Fibroblast of mammary gland (primary cell): ENCODE measurements at places on chromosomes 4 and X.

- no peak for DNase-seq
These were observed 20.2 kb downstream of the ITGB1BP2 start for GRCh38 chrX:71321731-71322130.

- DNase-seq, result no peak
These were observed 196.0 kb downstream of the NWD2 start for GRCh38 chr4:37440501-37440900.

GRCh38 chr4:134278675-134279074 is 77.1 kb upstream of the PABPC4L start:
- DNase-seq, result no peak

- DNase-seq, result no peak
These were observed 132.5 kb downstream of the PLS3 start for GRCh38 chrX:115693476-115693875.

GRCh38 chr4:124325690-124326089 is 386.8 kb downstream of the ANKRD50 start:
- DNase-seq, result no peak

DNA sequence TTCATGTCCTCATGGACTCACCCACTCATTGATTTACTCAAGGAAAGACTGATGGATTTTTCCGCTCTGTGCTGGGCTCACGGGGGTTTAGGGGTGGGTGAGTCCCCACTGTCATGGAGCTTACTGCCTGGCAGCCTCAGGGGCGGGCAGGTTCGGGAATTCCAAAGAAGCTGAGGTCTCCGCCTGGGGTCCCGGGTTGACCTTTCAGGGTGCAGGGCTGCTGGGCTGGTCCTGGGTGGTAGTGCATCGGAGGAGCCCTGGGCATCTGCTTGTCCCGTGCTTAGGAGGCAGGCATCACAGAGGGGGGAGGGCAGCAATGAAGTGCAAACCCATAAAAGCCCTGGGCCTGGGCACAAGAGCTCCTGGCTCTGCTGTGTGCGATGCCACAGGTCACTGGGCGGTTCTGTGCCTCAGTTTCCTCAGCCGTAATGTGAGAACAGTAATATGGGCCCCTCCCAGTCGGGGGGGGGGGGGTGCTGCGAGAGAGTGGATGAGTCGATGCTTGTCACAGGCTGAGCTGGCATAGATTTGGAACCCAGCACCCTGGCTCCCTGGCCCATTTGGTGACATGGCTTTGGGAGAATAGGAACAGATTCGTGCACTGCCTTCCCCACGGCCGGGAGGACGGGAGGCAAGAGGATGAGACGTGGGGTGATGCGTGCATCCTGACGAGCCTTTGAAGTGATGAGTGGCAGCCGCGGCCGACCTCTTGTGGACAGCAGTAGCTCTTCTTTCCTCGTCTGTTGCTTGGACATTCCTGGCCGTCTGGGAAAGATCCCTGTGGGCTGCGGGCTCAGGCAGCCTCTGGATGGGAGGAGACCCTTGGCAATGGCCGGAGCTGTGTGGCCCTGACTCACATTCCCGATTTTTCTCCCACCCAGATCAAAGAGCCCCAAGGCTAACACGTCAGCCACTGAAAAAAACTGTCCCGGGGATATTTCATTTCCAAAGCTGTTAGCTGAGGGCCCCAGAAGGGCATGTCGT is 42.0 kb downstream of the PSAPL1 start:
- peak; percentile 31 for DNase-seq

DNA sequence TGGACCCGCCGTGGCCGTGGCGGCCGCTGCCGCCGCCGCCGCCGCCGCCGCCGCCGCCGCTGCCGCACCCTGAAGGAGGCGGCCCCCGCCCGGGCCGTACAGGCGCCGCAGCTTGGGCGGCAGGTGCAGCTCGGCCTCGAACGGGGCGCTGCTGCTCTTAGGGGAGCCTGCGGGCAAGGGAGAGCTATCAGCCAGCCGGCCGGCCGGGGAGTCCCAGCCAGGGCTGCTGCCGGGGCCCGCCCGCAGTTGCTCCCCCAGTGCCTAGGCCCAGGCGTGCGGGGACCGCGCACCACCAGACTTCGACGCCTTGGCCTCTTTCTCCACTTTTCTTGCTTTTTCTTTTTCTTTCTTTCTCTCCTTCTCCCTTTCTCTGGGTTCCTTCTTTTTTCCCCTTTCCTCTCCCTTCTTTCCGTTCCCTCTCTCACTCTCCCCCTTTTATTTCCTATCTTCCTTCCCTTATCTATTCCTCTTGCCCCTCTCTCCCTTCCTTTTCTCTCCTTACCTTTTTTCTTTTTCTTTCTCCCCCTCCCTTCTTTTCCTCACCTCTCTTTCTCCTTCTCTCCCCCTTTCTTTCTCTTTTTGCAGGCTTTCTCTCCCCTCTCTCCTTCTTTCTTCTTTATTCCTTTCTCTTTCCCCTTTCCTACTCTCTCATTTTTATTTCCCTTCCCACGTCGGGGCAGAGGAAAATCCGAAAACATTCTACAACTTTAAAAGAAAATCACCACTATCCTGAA is 2.0 kb downstream of the ARX start:
- no peak for DNase-seq

DNA sequence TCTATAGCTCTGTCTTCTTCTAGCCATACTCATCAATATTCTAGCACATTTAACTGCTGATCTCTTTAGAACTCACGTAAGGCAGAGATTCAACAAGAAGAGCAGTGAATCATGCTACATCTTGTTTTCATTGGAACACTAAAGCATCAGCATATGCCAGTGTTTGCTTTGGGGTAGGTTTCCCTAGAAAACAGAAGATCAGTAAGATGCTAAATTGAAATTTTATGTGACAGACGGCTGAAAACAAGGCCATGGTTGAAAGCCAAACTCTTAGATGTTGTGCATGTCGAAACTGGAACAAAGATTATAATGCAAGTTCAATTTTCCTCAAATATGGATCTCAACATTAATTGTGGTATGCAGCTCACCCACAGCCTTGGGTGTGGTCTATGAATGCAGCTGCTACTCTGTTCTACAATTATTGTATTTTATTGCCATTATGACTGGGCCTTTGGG is 107.6 kb downstream of the PDLIM5 start:
- DNase-seq, result peak; percentile 81

DNA sequence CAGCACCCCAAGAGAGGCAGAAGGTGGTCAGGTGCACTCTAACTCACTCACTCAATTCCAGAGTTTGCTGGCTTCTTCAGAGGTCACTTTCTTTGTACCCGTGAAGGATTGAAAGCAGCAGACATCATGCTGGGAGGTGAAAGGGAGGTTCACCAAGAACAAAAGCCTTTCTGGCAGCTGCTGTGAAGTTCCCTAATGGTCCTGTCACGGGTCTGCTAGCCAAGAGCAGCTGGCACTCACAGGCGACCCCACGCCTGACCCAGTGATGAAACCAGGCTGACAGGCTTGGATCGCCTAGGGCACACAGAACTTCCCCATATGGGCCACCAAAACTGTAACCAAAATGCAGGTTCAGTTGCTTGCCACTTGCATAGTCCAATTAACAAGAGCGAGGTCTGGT is 11.8 kb downstream of the NUDT11 start:
- DNase-seq, result no peak

DNA sequence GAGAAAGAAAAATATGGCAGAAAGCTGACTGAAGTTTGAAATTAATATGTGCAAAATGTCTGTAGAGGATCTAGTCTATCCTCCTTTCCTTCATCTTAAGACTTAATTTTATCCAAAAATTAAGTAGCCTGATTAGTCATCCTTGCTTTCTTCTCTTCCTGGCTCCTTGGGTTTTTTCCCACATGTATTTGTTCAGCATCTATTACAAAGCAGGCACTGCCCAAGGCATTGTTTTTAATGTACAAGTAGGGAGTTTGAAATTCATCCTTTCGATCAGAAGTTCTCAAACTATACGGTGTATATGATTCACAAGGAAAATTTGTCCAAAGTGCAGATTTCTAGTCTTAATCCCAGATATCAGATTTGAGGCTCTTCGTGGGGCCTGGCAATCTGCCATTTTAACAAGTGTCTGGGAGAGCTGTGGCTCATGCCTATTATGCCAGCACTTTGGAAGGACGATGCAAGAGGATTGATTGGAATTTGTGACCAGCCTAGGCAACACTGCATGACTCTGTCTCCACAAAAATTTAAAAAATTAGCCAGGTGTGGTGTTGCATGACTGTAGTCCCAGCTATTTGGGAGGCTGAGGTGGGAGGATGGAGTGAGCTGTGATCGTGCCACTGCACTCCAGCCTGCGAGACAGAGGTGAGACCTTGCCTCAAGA is 19.4 kb upstream of the YTHDC1 start:
- peak; percentile 24 for DNase-seq

- no peak for DNase-seq
These were observed 434.3 kb upstream of the RASGEF1B start for GRCh38 chr4:81905971-81906370.

- peak; percentile 5 for DNase-seq
These were observed 261.8 kb downstream of the MID1IP1 start for GRCh38 chrX:39063037-39063436.

DNA sequence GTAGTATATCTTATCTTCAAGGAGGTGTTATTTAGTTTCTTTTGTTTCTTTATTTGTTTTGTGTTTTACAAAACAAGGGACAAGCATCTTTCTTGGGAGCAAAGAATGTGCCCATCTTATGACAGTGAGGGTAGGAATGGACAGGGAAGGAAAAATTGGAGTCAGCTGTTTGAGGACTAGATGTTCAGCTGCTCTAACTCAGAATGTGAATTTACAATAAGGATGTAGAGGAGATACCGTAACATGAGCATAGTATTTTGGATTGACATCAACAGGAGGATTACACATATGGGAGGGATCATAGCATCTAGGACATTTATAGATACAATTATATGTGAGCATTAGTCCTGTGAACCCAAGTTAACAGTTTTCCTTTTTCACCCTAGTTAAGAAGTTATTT is 89.0 kb upstream of the GK2 start:
- DNase-seq, result no peak

DNA sequence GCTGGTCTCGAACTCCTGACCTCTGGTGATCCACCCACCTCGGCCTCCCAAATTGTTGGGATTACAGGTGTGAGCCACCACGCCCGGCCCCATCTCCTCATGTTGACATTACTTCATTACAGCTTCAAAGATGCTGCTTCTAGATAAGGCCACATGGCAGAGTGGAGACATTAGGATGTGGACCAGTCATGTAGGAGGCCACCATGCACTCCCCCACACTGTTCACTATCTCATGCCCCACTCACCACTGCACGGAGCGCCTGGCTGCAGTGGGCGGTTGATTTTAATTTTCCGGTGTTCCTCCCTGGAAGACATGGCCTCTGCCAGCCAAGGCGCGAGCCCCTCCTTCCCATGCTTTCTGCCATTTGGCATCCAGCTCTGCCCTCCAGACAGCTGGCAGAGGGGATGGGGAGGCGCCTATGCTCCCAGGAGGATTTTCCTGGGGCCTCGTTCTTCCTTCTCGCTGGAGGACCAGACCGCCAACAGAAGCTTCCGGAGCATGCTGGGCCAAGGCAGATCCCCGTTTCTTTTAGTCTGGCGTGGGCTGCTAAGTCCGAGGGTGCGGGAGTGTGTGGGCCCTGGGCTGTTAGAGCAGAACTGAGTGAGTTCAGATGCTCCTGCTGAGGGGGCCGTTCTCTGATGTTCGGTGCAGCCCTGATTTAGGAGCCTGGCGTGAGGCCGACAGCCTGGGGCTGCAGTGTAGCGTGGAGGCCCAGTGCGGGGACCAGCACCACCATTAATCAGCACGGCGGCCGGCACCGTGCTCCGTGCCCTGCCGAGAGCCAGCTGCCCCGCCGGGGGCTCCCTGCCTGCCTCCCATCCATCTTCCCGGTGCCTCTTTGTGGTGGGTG is 93.1 kb downstream of the SORCS2 start:
- no peak for DNase-seq

GRCh38 chr4:124468360-124468759 is 244.2 kb downstream of the ANKRD50 start:
- no peak for DNase-seq

- peak; percentile 53 for DNase-seq
These were observed 155.8 kb downstream of the RPA4 start for GRCh38 chrX:97039363-97040029.

- DNase-seq, result peak; percentile 43
These were observed 11.3 kb upstream of the ANOS1 start for GRCh38 chrX:8743126-8743732.

- no peak for DNase-seq
These were observed 36.9 kb downstream of the INTS6L start for GRCh38 chrX:135557344-135557743.

DNA sequence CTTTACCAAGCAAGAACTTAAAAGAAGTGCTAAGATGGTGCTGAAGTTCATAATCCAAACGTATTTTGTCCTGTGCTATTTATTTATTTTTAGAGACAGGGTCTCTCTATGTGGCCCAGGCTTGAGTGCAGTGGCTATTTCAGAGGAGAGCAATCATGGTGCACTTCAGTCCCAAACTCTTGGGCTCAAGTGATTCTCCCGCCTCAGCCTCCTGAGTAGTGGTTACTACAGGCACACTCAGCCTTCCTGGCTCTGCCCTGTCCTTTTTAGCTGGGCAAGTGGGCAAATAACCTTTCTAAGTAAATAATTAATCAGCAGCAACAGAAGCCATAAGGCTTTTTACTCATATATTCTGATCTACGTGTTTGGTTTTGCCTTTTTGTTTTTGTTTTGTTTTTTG is 2.6 kb downstream of the NSD2 start:
- no peak for DNase-seq

- peak; percentile 98 for DNase-seq
These were observed 11.0 kb upstream of the CXCL2 start for GRCh38 chr4:74109870-74110605.

- no peak for DNase-seq
These were observed 93.4 kb downstream of the ADRA2C start for GRCh38 chr4:3859571-3859970.

DNA sequence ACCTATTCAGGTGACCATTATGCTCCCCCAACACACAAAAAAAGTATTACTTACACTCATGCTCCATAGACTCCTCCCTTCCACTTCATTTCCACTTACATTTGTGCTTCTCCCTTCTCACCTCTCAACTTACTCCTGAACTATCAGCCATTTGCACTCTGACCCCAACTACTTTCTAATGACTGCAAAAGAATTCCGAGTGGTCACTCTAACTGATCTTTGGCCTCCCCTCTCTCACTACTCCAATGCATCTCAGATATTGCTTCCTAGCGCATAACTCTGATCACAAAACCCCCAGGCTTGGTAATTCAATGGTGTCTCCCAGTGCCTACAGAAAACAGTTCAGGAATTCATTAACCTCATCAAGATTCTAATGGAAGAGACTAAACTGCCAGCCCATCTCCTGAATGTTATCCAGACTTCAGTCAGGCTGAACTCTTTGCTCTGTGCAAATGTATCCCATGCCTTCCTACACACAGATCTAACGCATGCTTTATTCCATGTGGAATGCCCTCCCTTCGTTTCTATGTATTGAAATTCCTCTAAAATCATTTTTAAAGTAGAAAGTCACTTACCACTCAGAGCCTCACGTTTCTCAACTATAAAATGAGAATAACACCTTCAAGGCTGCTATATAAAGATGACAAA is 61.1 kb downstream of the FRYL start:
- no peak for DNase-seq

- DNase-seq, result no peak
These were observed 147.8 kb upstream of the ZIC3 start for GRCh38 chrX:137418086-137418485.

GRCh38 chr4:100189820-100190642 is at the start of gene DDIT4L:
TSS of gene DDIT4L (minus strand) at chr4:100190468. CDS start at chr4:100189983, 485 bp downstream.
- peak; percentile 40 for DNase-seq

GRCh38 chrX:108001218-108001814 is 19.1 kb upstream of the TEX13B start:
- peak; percentile 63 for DNase-seq
